Naive thymus-derived CD4-positive, alpha-beta T cell (primary cell): ENCODE measurements at places on chromosomes 1 and 21. TPM values are rescaled to one million over a fixed set of nuclear protein-coding genes. Genes with fewer than 3 reads are reported as not detected.

- no peak for DNase-seq
These were observed 21.8 kb downstream of the ACTA1 start for GRCh38 chr1:229412056-229412455.

- no peak for DNase-seq
These were observed 114.6 kb downstream of the KAZN start for GRCh38 chr1:14713077-14713476.

SYPL2 gene
- total RNA-seq = not detected

CSMD2 gene
- total RNA-seq = not detected in 2 replicates
